CD4-positive, alpha-beta T cell treated with Interleukin-10 for 1 hour (primary cell): ENCODE measurements at places on chromosomes 16 and 17.
A peak's percentile ranks its signal among the peaks of the same experiment; 100 is the strongest.

GRCh38 chr16:19884611-19885450, at the start of gene GPRC5B:
Gene GPRC5B (minus strand): TSS chr16:19884848. CDS start chr16:19872845, 12,003 bp downstream.
- DNase-seq: peak; percentile 52

GRCh38 chr16:13923703-13924298, 3.8 kb downstream of the ERCC4 start:
- peak; percentile 55 for DNase-seq

DNA sequence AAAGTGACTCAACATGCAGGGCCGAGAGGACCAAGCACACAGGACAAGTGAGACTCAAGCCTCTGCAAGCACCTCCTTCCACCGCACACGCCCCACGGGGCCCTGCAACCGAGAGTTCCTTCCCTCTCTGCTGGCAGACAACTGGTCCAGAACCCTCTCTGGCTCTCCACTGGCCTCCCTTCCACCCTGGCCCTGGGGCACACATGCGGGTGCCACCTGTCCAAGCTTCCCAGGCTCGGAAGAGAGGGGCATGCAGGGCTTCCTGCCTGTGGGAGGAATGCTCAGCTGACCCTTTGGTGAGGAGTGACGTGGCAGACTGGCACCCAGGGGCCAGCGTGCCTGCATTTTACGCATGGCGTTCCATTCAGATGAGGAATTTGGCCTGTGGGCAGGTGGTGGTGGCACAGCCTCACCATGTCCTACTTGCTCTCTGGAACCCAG, 59.8 kb downstream of the PIPOX start:
- DNase-seq: no peak

DNA sequence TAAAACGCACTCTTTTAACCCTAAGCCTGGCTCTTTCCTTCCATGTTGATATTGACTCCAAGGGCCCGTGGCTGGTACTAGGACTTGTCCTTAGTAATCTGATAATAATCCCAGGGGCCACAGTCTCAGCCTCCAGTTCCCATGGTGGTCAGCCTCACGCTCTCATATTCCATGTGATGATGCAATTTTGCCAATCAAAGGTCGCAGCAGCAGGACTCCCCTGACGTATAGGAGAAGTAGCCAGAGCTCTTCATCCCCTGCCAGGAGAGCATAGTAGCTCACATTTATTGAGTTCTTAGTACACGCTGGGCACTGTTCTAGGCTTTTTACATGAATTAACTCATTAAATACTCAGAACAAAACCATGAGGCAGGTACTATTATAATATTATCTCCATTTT, 42.4 kb downstream of the CD300LF start:
- no peak for DNase-seq

GRCh38 chr17:44914698-44915271, 515 bp downstream of the GFAP start:
- DNase-seq: no peak

- no peak for DNase-seq
Measured at GRCh38 chr16:25585526-25585925, 106.2 kb upstream of the HS3ST4 start.

GRCh38 chr16:29848420-29849297, 14.4 kb downstream of the CDIPT start:
- peak; percentile 84 for DNase-seq
